ENCODE measurements at places on chromosomes 12 and 14. TPM values are rescaled to one million over a fixed set of nuclear protein-coding genes. Genes with fewer than 3 reads are reported as not detected.

Gene KRT80
- 80.0 TPM for total RNA-seq

Gene SLCO1B1
- total RNA-seq: not detected

Gene ENDOU
- not detected for total RNA-seq

Gene FOS
- 177 TPM for total RNA-seq

Gene SLC25A21
- 1.4 TPM for total RNA-seq

All from nasal cavity respiratory epithelium epithelial cell of viscerocranial mucosa (primary cell).